ENCODE measurements at places on chromosomes 11 and 22.

- no peak for DNase-seq
Observed at GRCh38 chr22:22423681-22424080, 84.9 kb downstream of the ZNF280B start.

DNA sequence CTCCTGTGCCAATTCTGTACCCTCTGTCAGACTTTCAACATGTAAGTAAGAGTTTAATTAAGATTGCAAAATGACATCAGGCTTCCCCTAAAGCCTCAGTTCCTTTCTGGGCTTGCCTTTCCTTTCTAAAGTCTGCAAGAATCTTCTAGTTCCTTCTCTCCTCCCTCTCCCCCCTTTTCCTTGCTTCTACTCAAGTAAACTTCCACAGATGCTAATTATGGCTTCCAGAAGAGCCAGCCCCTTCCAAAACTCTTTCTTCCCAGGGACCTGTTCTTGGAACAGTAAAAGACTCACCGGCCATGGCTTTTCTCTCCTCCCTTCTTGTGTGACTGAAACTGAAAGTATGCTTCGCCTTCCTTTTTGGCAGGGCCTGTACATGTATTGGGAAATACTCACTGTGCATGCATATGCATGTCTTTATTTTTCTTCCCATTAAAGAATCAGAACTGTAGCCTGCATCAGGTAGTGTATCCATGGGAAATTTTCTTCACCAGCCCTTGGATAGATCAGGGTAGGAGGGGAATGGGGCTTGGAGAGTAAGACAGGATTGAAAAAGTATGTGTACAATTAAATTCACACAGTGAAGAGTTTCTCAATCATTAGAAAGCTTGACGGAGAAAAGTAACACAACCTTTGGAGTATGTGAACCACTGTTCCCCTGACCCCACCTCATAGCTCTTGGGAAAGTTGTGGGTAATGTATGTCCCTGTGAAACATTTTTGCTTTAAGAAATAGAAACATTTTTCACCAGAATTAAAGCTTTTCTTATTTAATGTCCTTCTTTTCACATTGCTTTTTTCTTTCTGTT is at the start of gene CASP1:
TSS of gene CASP1 (minus strand) at position 332 of the 808 bp plus-strand sequence. CDS start at position 301, 31 bp downstream.
- DNase-seq: no peak

- no peak for DNase-seq
Observed at GRCh38 chr11:57251037-57251436, 14.0 kb upstream of the APLNR start.

DNA sequence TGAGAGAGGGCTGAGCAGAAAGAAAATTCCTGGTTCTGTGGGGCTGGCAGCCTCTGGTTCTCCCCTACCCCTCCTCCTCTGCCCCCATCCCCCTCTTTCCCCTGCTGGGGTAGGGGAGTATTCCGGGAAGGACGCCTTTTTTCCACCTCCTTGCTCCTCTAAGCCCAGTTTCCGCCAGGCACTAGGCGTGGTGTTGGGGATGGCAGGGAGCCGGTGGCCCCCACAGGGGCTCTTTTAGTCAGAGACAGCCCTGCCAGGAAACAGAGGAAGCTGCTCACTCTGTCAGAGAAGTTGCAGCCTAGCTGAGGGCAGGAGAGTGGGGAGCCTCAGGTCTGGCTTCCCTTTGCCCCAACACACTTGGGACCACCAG is 15.6 kb upstream of the ARHGEF17 start:
- no peak for DNase-seq

DNA sequence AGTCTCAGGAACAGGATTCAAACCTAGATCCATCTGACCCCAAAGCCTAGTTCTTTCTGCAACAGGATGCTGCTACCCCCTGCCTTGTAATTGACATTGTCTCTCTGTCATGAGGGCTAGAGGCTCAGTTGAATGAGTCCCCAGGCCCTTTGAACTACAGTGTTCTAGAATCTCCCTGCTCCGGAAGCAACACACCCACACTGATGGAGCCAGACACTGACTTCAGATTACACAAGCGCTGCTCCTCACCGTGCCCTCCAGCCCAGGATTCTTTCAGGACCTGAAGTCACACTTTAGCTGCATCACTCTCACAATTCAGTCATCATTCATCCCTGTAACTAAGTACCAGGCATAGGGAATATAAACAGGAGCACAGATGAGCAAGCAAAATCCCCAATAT is 69.6 kb downstream of the RAB30 start:
- DNase-seq: no peak

GRCh38 chr11:73402834-73403185 is 26.6 kb downstream of the RELT start:
- no peak for DNase-seq
